ENCODE measurements at places on chromosomes 16 and 17.
A peak's percentile ranks its signal among the peaks of the same experiment; 100 is the strongest.

GRCh38 chr17:41394254-41394996 is 3.0 kb downstream of the KRT31 start:
- DNase-seq: no peak

GRCh38 chr17:57914273-57915142 is 40.7 kb downstream of the CUEDC1 start:
- no peak for DNase-seq

DNA sequence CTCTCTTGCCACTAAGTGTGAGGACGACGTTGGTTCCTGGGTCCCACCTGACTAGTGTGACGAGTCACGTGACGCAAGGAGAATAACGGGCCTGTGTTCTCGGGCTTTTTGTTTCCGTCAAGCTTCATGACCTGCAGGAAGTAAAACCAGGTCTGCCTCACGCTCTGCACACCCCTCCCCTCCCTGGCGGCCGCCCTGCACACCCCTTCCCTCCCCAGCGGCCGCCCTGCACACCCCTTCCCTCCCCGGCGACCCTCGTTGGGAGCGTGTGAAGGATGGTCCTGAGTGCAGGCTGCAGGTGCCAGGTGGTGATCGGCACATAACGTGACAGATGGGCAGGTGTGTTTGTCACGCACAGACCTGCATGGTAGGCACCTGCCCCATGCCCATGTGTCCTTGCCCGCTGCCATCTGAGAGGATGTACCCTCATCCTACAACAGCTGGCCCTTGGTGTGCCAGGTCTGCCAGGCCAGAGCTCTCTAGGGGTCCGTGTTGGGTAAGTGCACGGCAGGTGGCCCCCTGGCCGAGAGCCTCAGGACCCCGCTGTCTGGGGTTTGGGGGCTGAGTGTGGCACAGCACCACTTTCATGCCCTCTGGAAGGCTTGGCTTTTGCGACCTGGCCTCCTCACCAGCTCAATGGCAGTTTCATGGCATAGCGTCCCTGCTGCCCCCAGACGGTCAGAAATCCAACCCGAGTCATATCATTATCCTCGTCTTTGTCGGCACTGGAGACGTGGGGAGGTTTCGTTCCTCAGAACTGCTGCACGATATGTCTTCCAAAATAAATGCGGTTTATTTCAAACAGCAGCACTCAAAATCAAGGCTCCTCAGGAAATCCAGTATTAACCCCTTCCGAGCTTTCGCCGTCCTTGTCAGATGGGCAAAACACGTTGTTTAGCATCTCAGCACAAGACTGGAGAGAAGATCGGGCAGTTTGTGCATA is 191.8 kb upstream of the CHMP6 start:
- DNase-seq: no peak

DNA sequence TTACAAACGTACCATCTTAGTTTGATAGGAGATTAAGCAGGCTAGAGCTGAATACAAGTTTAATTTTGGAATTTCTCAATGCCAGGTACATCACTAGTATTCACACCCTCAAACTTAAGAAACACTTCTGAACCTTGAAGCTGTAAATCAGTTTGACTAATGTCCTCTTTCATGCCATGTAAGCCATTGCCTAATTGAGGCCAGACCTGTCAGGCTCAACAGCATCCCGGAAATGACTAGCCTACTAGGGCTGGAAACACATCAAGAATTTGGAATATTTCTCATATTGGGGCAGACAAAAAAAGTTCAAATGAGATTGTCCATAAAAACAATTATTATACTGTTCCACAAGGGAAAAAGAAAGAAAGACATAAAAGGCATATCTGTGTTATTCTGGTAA is 1.7 kb downstream of the USP32 start:
- no peak for DNase-seq

DNA sequence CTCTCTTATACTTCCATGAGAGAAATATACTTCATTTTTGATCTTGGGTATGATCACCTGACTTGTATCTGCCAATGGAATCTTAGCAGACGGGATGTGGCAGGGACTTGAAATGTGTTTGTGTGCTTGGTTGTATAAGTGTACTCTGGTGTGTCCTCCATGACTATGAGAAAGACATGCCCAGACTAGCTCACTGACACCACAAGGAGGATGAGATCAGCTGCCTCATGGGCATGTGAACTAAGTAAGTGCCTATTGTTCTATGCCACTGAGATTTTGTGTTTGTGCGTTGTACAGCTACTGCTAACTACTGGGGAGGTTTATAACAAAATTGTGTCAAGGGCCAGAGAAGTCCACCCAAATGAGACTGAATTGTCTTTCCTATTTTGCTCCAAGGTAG is 402.2 kb upstream of the SALL1 start:
- no peak for DNase-seq

- no peak for DNase-seq
These were observed 393.5 kb downstream of the UTP18 start for GRCh38 chr17:51653878-51654277.

GRCh38 chr16:3771513-3771912 is 54.2 kb upstream of the TRAP1 start:
- DNase-seq: no peak

DNA sequence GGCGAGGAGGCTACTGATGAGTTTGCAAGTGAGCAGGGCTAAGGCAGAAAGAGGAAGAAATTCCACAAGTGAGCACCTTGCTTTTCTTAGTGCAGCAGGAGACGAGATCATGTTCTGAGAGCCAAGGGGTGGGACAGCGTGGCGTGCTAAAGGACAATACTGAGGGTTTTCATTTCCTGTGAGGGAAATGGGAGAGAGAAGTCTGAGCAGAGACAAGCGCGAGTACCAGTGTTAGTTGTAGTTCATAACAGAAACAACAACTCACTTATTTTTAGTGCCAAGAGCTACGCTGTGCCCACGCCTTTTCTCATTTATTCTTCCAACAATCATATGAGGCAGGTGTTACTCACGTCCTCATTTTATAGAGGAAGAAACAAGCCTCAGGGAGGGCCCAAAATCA is 2.3 kb downstream of the SPACA3 start:
- DNase-seq: no peak

DNA sequence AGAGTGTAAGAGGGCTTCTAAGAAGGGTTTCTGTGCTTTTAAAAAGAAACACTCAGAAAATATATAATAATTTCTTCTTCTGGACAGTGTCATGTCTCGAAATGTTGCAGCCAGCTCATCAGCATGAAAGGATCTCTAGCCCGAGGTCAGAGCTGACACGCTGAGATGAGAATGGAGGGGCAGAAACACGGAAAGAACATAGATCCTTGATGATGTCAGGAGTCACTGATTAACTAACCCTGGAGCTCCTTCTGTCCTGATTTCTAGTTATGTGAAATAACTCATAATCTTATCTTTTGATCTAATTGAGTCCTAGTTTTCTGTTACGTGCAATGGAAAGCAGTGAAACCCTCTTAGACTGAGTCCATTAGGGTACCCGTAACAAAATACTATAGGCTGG is 10.3 kb upstream of the TOX3 start:
- DNase-seq: no peak

- no peak for DNase-seq
These were observed 614.6 kb downstream of the MAF start for GRCh38 chr16:78985716-78986605.

GRCh38 chr16:24673155-24673554 is 56.3 kb upstream of the TNRC6A start:
- DNase-seq: no peak

GRCh38 chr17:71970312-71970711 is 150.5 kb upstream of the SOX9 start:
- no peak for DNase-seq

DNA sequence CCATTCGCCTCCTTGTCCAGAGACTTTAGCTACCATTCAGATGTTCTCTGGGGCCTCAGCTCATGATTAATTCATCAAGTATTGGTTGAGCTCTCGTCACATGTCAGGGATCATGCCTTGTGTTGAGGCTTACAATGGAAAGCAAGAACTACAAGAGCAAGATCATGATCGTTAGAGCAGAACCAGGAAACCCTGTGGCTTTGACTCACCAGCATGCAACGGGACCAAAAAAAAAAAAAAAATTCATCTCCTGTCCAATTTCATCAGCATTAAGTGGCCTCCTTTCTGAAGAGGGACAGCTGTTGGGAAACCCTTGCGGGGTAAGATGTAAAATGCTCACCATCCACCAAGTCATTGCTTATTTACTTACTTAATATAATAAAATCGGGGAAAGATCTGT is 12.1 kb upstream of the USP10 start:
- DNase-seq: peak; percentile 67

DNA sequence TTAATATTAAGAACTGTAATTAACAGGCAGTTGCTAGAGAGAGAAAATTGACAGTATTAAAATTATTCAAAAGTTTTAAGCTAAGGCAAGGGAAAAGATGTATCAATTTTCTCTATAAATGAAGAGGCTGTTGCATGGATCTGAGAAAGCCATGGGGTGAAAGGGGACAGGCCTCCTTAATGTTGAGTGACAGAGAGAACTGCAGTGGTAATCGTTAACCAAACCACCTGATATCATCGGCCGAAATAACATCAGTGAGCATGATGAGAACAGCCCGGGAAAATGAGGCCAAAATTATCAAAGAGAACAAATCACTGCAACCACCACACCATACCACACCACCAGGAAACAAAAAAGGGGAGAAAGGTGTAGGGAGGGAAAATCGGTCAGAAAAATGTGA is 3.6 kb downstream of the ZNF423 start:
- DNase-seq: no peak

DNA sequence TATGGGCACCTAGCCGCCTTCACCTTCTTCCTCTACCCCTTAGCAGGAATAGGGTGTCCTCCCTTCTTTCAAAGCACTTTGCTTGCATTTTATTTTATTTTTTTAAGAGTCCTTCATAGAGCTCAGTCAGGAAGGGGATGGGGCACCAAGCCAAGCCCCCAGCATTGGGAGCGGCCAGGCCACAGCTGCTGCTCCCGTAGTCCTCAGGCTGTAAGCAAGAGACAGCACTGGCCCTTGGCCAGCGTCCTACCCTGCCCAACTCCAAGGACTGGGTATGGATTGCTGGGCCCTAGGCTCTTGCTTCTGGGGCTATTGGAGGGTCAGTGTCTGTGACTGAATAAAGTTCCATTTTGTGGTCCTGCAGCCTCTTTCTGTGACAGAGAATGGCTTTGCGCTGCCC is 4.6 kb downstream of the TMUB2 start:
- DNase-seq: no peak

DNA sequence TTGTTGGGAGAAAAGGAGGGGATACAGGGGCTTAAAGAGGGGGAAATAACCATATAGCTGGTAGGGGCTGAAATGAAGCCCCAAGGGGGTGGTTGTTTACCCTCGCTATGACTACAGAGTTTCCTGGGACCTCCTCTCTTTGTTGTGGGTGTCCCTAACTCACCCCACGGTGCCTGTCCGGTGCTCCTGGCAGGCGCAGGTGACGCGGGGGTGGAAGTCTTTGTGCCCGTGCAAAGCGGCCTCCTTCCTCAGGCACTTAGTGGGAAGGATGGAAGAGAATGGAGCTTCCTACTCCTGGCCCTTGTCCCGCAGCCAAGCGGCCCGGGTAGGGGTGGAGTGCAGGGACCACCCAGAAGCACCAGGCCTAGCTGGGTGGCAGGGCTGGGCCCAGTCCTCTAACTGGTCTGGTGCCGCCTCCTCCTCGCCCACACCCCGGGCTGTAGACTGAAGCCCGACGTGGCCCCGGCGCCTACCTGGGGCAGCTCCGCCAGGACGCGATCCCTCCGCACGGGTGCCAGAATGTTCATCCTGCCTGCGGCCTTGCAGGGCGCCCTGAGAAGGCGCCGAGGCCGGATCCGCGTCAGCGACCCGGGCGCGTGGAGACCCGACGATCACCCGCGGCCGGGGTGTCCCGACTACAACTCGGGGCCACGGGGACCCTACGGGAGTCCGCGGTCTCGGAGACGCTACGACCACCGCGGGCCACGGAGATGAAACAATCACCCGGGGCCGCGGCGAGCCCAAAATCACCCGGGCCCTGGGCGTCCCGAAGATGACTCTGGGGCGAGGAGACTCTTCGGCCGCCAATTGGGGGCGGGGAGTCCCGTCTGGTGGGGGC is 709 bp downstream of the RAB34 start:
- DNase-seq: no peak

DNA sequence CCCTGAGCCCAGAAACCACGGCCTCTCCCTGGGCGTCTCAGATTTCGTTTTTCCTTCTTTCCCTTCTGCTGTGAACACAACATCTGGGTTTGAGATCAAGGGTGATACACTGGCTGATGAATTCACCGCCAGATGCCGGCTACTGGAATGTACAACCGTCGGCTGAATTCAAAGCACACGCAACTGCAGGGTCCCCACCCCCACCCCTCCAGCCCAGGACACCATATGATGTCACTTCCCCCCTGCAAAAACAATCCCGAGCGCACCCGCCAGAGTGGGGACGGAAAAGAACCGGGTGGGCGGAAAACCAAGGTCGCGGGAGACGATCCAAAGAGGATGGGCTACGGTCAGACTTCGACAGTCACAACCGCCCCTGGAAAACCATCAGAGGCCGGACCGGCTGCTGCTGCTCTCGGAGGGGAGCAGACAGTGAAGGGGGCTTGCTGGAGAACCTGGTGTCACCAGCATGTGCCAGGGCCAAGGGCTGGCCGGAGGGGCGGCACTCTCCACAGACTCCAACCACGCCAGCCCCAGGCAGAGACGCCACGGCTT is 23.3 kb downstream of the CEP295NL start:
- DNase-seq: peak; percentile 92

- DNase-seq: no peak
These were observed 15.3 kb downstream of the NPLOC4 start for GRCh38 chr17:81621494-81622130.

DNA sequence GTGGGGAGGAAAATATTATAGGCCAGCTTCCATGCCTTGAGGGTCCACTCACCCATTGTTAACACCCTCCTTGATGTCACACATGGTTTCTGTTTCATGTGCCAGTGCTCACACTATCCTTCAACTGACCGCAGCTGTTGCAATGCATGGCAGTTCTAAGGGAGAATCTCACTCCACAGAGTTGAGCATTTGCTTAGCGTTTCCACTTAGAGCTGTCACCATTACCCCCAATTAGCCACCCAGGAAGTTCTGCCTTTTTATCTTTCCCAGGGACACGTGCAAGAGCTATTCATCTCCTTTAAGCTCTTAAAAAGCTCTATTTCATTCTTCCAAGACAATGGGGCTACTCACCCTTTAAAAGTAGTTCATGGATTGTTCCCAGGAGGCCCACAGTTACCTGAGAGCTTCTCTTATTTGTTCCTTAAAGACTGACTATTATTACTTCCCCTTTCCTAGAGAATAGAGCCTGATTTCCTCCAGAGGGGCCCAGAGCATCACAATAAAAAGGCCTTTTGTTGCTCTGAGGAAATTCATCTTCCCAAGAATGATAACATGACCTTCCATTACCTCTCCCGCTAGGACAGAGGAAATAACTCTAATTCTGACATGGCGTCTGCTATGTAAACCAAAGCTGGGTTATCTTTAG is 126.8 kb downstream of the CACNG3 start:
- DNase-seq: no peak

DNA sequence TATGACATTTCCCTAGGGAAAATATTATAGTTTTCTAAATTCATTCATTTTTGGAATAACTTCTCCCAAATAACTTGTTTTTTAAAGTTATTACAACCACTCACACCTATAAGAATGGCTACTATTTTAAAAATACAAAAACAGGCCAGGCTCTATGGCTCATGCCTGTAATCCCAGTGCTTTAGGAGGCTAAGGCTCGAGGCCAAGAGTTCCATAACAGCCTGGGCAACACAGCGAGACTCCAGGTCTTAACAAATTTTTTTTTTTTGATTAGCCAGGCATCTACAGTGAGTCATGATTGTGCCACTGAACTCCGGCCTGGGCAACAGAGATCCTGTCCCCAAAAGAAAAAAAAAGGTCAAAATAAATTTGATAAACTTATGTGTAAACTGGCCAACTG is 43.6 kb upstream of the YPEL2 start:
- no peak for DNase-seq

All from AG04450 (cell line).